ENCODE measurements at places on chromosomes 16 and 17.

- H3K4me1 ChIP-seq: no peaks in the 10 kb centered on the region
- H3K27ac ChIP-seq: no peak overlapping the region
- DNase-seq: no peak
- H3K27me3 ChIP-seq: no peaks in the 10 kb centered on the region
These were observed 46.4 kb downstream of the GDPD1 start for GRCh38 chr17:59266745-59267144.

- H3K4me3 ChIP-seq: no peak overlapping the region
- H3K27ac ChIP-seq: no peak overlapping the region
- H3K36me3 ChIP-seq: no peaks in the 10 kb centered on the region
- no peak for DNase-seq
- H3K27me3 ChIP-seq: no peaks in the 10 kb centered on the region
These were observed 449.5 kb upstream of the PSMD7 start for GRCh38 chr16:73847090-73847489.

GRCh38 chr17:78133971-78134898 lies 3.7 kb downstream of the TMC8 start:
- H3K27ac ChIP-seq: peak overlapping the region; percentile 85
- H3K4me1 ChIP-seq: peaks cover 68% of the 10 kb centered on the region
- peaks cover 4% of the 10 kb centered on the region for H3K27me3 ChIP-seq
- peak; percentile 93 for DNase-seq
- H3K4me3 ChIP-seq: peak overlapping the region; percentile 79

GRCh38 chr17:48871035-48871550 lies 21.5 kb upstream of the ATP5MC1 start:
- peaks cover 7% of the 10 kb centered on the region for H3K4me1 ChIP-seq
- no peak overlapping the region for H3K4me3 ChIP-seq
- H3K27me3 ChIP-seq: peaks cover 13% of the 10 kb centered on the region
- H3K36me3 ChIP-seq: peaks cover 3% of the 10 kb centered on the region
- no peak overlapping the region for H3K27ac ChIP-seq

DNA sequence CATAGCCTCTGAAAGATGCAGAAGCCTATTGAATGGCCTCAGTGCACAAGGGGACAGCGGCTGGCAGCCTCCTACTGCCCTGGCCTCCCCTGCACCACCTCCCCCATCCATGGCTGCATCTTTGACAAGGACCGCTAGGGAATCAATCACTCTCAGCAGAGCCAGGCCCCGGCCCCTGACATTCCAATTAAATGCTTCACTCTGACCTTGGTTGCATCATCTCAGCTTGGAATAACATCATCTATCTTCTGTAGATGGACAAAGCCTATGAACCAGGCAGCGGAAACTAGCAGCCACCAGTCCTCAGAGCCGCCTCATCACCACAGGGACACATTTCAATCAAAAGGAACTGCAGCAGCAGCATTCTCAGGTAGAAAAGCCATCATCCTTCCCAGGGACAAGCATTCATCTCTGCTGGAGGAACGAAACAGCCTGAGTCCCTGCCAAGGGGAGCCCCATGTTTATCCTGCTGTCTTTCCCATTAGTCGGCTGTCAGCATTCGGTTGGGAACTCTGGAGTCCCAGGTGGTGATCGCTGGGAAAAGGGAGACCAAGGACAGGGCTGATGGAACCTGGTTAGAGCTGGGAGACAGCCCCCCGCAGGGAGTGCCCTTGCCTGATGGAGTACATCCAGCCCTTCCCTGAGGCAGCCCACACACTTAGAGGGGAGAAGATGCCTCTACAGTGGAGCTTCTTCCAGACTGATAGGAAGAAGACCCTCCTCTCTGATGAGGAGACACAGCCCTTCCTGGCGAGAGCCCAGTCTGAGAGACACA lies 11.5 kb upstream of the TMEM132E start:
- DNase-seq: no peak
- H3K4me1 ChIP-seq: no peaks in the 10 kb centered on the region
- H3K36me3 ChIP-seq: no peaks in the 10 kb centered on the region
- no peak overlapping the region for H3K27ac ChIP-seq
- no peak overlapping the region for H3K4me3 ChIP-seq

GRCh38 chr17:10631048-10631700 lies 25.9 kb downstream of the MYH3 start:
- H3K4me3 ChIP-seq: no peak overlapping the region
- H3K4me1 ChIP-seq: peaks cover 3% of the 10 kb centered on the region
- no peak overlapping the region for H3K27ac ChIP-seq
- peaks cover 3% of the 10 kb centered on the region for H3K36me3 ChIP-seq
- no peaks in the 10 kb centered on the region for H3K27me3 ChIP-seq
- DNase-seq: peak; percentile 33

Data from activated naive CD4-positive, alpha-beta T cell treated with anti-CD3 and anti-CD28 coated beads, Interleukin-2, amount 10 ng/mL, durations not matched to agents 7 days and 5 days (primary cell).